ENCODE measurements at places on chromosomes 6 and 20.

DNA sequence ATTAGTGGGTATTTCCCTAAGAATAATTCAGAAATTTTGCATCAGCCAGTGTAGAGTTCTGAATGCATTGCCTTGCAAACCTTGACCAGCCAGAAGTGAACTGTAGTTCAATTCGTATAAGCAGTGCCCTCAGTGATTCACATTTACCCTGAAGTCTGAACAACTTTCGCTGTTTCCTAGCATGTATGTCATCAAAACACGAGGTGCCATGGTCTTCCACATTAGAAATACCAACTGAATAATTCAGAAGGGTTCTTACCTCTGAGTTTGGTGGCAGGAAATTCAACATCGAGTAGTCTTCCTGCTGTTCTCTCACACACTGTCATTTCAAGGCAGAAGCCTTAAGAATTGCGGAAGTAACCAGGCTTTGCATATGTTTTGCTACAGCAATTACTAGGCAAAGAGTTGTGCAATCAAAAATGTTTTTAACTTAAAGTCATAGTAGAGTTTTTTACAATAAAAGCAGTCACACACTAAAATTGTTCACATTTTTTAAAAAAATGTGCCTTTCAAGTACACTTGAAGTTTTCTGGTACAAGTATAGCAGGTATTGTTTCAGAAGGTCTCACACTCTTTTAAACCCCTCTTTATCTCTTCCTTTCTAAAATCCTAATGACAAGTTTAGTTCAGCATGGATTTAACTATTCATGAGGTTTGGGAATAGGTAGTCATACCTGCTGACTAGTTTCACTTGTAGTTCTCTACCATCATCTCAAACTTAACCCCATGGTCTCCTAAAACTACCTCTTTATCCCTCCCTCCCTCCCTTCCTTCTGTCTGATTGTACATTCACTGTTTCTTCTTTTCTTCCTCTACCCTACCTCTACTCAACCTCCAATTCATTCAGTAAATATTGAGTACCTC is 118.3 kb downstream of the STXBP5 start:
- DNase-seq, result no peak

DNA sequence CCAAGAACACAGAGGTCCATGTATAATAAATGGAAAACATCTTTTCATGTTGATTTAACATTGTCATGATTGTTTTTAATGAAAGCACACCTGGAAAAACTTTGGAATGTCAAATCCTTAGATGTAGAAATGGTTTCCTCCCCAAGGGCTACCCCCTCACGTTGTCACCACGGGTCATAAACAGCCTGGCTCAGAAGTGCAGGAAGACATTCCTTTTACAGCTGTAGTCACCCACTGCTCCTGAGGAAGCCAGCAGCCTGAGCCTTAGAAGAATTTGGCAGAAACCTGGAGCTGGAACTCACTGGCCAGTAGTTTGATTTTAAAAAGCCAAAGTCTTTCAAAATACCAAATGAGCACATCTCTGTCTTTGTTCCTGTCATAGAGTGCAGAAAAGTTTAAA is 23.7 kb downstream of the ADGRF5 start:
- no peak for DNase-seq

DNA sequence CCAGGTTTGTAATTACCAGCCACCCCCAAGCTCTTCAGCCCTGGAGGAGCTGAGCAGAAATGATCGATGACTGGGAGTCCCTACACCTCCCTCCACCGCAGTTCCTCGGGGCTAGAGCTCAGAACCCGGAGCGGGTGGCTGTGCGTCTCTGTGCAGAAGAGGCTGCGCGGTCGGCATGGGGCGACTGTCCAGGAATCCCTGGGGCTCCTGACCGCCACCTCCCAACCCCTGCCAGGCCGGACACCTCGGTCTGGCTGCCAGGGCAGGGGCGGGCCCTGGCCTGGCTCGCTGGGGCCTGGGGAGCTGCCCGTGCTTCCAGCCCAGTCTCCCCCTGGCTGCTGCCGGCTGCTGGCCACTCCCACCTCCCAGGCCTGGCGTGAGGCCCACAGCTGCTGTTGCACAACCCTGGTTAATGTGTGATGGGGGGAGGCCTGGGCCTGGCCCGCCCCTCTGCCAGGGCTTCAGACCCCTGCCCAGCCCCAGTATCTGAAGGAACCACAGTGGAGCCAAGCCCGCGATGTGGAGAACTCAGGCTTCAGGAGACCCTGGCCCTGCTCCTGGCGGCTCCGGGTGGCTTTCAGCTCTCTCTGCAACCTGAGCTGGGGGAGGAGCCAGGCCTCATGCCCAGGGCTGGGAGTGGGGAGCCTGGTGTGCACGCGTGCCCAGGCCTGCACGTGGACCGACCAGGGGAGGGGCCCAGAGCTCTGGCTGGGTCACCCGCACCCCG is 1.2 kb downstream of the SLC2A4RG start:
- DNase-seq, result peak; percentile 26

DNA sequence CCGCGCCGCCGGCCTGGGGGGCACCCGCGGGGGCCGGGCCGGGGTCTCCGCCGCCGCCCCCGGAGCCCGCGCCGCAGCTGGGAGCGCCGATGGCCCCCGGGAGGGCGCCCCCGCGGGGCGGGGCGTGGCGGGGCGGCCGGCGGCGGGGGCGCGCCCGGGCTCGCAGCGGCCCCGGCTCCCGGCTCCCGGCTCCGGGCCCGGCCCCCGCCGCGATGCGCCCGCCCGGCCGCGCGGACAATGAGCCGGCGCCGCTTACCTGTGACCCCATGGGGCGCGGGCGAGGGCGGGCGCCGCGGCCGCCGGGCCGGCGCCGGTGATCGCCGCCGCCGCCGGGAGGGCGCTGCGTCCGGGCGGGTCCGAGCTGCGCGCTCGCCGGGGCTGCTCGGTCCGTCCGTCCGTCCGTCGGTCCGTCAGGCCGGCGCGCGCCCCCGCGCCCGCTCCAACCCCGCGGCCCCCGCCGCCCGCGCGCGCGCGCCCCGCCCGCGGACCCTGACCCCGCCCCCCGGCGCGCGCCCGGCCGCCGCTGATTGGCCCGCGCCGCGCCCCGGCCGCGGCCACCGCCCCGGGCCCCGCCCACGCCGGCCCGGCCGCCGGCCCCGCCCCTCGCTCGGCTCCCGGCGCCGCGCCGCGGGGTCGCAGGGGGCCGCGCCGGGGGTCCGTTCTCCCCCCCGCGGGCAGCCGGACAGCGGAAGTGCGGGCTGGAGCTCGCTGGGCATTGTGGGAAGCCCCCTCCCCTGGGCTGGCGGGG is at the start of gene ZBTB46:
TSS of gene ZBTB46 (minus strand) at position 424 of the 748 bp plus-strand sequence. CDS start 40,507 bp downstream, outside the sequence.
- DNase-seq, result no peak

DNA sequence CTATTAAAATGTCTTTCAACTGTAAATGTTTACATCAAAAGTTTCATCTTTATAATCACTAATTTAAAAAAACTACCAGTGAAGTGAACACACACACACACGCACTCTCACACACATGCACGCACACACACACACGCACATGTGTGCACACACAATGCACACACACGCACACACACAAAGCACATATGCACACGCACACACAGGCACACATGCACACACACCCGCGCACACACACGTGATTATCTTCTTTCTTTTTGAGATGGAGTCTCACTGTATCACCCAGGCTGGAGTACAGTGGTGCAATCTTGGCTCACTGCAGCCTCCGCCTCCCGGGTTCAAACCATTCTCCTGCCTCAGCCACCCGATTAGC is 80.0 kb upstream of the FRMD1 start:
- DNase-seq, result no peak

GRCh38 chr20:58788896-58789544 is 61.7 kb downstream of the GNAS-AS1 start:
- DNase-seq, result no peak

Data from NCI-H1694 (cell line).